Suprapubic skin (tissue), 4 donors: ENCODE measurements at places on chromosomes 2 and 18.
A peak's percentile ranks its signal among the peaks of the same experiment; 100 is the strongest.

DNA sequence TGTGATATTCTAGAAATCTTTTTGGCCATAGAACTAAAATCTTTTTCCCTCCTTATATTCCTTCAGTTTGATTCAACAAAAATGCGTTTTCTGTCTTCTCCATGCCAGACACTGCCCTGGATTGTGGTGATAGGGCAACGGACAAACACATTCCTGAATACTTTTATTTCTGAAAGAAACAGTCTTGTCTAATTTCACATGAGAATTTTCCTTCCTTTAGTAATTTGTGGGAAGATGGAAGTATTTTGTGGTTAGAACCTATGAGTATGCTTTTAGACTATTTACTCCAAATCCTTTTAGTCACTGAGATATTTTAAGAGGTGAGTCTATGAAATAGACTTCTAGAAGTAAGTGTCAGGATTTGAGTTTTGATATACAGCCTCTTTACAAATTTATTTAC, 49.6 kb downstream of the COL5A2 start:
- DNase-seq: no peak

GRCh38 chr2:218282173-218282991, 9.9 kb downstream of the TMBIM1 start:
- no peak for DNase-seq

- DNase-seq: no peak
Measured at GRCh38 chr2:223944166-223944702, 901 bp downstream of the WDFY1 start.

DNA sequence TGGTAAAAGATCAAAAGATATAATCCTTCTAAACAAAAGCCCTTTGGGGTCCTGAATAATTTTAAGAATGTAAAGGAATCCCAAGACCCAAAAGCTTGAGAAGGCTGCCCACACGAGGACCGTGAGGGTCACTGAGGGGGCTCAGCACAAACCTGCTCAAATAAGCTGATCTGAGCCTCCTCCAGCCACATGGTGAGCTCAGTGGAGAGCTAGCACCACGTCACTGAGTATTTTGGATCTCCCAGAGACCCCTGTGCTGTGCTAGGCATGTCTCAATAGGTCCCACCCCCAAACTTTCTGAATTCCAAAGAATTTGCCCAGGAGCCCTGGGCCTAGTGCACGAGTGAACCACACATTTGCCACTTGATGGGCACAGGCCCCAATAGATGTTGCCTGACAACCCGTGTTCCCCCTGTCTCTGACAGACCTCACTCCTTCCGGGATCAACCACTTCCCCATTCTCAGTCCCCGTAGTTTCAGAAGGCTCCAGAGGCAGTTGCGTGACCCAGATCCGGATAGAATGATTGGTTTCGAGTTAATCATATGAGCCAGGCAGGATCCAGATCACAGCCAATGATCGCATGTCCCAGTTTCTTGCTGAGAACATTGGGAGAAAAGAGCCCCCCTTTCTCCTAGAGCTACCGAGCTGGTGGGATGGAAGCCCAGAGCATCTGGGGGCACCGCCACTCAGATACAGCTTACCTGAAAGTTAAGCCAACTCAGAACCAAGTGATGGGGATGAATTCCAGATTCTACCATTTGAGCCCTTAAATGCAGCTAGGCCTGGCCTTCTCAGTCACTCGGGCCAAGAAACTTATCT, 203.8 kb downstream of the TNS1 start:
- DNase-seq: peak; percentile 69

DNA sequence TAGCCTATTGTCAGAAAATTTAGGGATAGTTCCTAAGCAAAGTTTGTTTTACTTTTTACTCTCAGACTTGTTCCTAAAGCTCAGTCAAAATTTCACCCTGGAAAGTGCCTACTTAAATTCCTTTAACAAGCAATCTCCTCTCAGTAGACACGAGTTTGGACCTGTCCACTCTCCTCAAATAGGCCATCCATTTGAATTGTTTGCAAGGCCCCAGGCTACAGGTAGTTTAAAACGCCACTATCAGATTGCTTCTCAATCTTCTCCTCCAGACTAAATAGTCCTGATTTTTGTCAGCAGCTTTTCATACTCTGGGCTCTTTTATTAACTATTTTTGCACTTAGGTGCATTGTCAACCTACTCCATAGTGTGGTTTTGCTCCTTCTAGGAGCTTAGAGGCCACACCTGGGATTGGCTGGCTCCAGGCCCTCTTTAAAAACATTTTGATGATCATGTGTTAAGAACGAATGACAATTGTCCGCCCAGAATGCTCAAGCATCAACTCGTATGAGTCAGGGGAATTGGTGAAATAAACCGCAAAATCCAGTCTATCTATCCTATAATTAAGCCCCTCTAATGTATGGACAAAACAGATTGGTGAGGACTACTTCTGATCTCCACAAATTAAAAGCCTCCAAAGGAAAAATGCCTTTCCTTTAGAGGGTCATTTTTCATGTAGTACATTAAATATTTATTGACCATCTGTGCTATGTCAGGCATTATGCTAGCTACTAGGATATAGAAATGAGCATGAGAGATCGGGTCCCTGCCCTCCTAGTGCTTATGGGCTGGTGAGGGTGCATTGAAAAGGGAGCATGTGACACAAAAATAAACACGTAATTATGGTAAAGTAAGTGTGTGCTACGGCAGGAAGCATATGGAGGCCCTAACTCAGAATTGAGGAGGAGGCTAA, 333.8 kb upstream of the TNP1 start:
- no peak for DNase-seq

DNA sequence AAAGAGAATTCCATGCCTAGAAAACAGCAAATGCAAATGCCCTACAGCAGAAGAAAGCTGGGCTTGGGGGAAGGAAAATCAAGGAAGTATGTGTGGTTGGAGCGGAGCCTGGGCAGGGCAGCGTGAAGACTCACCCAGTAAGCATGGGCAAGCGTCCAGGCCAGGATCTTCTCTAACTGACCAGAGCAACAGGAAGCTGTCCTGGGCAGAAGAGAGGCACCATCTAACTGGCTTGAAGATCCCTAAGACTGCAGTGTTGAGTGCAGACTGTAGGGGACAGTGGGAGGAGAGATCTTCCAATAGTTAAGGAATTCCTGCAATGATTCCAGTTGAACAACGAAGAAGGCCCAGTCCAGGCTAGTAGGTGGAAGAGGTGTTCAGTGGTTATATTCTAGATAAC, 57.9 kb downstream of the NXPH2 start:
- no peak for DNase-seq

DNA sequence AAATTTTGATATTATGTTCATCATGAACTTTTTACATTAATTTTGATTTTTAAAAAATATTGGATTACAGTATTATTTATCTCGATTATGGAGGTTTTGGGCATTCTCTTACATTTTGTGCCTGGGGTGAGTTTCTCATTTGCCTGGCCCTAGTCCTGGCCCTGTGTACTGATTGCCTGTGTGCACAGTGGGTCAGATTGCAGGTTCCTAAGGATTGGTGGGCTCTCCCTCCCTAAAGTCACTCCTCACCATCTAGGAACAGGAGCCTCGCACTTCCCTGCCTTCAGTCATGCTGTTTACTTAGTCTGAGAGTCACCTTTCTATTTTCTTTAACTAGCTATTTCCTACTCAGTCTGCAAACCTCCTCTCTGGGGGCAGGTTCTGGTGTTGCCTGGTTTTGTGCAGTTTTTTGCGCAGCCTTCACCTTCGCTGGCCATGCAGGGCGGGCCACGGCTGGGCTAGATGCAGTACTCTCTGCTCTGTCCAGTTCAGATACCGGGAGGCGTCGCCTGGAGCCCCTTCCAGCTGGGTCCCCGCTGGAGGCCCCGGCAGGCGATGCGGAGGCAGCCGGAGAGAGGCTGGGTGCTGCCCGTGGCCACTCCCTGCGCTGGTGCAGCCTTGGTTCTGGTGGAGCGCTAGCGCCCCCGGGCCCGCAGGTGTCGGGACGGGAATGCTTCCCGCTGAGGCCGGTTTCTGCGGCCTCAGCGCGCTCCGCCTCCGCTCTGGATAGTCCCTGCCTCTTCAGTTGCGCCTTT, 23.3 kb upstream of the MC5R start:
- no peak for DNase-seq

- DNase-seq: no peak
Measured at GRCh38 chr18:4193086-4193485, 262.0 kb downstream of the DLGAP1 start.

DNA sequence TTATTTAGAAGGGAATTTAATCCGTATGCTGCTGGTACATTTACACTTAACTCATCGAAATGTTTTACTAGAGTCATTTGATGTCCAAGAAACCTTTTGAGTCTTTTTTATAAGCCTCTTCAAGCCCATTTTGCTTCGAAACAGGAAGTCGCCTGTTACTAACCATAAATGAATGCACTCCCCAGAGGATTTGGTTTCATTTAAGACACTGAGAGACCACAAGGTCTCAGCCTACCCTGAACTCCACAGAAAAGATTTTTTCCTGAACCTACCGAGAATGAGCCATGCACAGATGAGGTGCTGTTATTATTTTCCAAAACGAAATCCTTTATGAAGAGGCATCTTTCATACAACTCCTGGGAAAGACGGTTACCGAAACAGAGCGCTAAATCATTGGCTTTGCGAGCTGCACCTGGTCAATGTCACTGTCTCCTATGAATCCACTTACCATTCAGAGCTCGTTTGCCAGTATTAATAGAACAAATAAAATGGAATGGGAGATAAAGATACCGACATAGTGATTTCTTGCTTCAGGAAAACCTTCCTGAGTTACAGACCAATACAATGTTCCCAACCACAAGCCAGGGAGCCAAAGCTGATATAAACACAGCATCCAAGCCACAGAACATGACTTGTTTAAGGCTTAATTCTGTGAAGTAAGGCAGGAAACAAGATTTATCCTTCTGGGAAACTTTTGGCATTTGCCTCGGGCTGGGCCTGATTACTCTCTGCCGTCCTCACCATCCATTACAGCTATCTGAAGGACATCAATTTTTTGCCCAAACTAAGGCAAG, 382.1 kb downstream of the OSR1 start:
- DNase-seq: no peak

GRCh38 chr18:57273194-57273593, 79.2 kb upstream of the ST8SIA3 start:
- no peak for DNase-seq

DNA sequence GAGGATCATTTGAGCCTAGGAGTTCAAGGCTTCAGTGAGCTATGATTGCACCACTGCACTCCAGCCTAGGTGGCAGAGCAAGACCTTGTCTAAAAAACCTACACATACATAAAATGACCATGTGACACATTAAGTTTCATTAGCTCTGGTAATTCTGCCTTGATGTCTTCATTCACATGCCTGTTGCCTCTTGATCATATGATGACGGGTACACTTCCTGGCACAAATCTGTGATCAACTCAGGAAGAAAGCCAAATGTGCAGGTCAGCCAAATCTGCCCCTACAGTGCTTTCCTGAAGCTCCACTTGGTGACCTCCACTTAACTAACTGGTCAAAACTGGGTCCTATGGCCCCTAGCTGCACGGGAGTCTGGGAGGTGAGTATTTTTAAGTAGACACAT, 54.4 kb upstream of the B3GNT7 start:
- DNase-seq: no peak

- no peak for DNase-seq
Measured at GRCh38 chr2:165434865-165435496, 34.5 kb upstream of the CSRNP3 start.

DNA sequence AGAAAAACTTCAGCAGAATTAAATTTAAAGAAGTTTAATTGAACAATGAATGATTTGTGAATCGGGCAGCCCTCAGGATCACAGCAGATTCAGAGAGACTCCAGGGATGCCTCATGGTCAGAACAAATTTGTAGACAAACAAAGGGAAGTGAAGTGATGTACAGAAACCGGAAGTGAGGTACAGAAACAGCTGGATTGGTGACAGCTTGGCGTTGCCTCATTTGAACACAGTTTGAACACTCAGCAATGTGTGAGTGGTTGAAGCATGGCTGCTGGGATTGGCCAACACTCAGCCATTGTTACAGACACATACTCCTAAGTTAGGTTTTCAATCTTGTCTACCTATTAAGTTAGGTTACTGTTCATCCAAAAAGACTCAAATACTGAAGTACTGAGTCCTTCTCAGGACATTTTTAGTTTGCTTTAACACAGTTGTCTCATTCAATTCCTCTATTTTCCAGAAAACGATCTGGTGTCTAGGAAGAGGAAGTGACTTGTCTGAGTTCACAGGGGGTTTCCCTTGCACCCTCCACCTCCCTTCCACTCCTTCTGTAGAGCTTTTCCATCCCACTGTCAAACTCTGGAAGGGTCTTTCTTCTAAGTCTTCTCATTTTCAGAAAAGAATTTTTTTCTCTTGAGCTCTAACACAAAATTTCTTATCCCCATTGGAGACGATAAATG, 137.9 kb downstream of the SLC4A3 start:
- DNase-seq: no peak
